ENCODE measurements at places on chromosomes 3 and 15.

DNA sequence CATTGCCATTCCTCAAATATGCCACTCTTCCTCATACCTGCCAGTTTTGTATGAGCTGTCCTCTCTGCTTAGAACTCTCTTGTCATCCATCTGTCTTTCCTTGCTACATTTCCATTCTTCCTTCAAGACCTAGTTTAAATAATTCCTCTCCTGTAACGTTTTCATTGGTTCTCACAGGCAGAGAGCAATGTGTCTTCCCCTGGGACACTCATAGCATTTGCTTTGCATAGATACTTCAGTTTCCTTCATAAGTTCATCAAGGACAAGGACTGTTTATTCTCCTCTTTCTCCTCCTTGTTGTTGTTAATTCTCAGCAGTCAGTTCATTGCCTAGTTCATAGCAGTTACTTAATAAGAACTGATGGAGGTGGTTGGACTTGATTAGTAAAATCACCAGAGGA, 10.5 kb downstream of the NR2C2 start:
- DNase-seq: no peak

GRCh38 chr3:169822091-169822490, 9.4 kb upstream of the LRRC34 start:
- no peak for DNase-seq

DNA sequence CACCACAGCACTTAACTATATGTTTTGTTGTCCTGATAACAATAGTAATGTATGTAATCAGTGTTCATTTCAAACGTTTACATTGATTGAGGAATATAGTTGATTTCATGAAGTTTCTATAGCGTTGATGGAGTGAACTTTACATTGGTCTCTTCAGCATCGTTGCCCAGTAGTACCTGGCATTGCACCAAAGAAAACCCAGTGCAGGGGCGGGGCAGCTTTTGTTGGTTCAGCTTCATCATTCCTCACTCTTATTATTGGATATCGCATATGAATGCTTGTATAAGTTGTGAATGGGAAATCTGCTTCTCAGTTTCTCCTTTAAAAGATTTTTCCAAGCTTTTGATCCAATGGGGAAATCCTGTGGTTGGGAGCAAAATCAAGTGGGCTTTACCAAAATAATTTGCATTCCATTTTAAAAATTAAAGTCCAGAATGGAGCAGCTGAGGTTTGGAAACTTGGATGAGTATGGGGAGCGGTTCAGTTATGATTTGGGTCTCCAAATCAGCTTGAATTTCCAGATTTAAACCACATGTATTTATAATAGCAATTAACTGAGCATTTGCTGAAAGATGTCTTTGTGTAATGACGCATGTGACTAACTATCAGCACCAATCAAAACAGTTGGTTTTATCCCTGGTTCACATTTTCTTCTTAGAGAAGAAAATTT, 213.7 kb downstream of the ALCAM start:
- DNase-seq: no peak

DNA sequence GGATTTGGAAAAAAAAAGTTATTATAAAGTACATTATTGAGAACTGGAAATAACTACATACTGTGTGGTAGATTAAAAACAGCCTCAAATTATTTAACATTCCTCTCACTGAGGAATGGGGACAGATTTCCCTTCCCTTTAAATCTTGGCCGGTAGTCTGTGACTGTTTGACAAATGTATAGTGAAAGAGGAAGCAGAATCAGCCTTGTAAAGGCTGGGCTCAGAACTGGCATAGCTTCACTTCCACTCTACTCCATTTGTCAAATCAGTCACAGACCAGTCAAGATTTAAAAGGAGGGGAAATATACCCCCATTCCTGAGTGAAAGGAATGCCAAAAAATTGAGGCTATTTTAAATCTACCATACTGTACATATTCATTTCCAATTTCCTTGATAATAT, 18.2 kb upstream of the B4GALT4 start:
- no peak for DNase-seq

- DNase-seq: no peak
Measured at GRCh38 chr15:87322265-87322664, 934.3 kb downstream of the NTRK3 start.

DNA sequence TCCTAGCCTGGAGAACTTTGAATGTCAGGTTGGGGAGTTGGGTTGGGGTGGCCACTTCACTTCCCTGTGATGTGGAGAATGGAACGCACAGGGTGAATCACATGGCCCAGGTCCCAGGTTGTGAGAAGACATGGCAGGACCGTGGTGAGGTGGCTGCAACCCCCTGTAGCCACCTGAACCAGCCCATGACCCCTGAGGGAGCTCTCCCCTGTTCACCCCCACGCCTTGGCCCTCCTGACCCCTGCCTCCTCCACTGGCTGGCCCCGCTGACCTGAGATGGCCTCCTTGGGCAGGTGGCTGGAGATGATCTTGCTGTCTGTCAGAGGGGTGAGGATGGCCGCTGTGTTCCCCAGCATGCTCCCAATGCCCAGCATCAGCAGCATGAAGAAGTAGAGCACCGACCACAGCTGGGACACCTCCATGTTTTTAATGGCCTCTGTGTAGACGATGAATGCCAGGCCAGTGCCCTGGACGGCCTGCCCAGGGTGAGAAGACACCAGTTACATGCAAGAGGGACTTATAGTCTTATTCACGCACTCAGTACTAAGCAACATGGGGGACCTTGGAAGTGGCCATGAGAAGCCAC, 31.0 kb downstream of the SLC6A20 start:
- DNase-seq: no peak

DNA sequence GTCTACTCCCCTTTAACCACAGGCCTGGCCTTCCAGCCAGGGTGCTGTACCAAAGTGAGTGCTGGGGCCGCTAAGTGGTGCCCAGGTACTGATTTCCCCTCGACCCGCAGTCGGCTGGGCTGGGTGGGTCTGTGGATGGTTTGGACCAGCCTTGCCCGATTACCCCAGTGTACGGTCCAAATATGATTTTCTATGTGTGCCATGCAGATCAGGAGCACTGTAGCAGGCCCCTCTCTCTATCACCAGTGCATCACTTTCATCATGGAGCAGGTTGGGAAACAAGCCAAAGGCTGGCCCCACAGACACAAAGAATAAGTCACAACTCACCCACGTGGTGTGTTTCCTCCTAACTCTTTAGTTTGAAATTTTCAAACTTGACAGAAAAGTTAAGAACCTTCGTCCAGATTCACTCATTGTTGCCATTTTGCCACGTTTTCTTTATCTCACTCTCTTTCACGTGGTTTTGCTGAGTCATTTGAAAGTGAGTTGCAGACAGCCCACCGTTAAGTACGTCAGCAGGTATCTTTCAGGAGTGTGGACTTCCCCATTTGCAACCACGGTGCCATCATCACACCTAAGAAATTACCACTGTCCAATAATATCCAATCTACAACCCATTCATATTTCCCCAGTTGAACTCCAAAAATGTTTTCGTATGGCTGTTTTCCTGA, 37.0 kb downstream of the ZNF710 start:
- no peak for DNase-seq

- no peak for DNase-seq
Measured at GRCh38 chr15:41919954-41920538, 26.2 kb upstream of the SPTBN5 start.

DNA sequence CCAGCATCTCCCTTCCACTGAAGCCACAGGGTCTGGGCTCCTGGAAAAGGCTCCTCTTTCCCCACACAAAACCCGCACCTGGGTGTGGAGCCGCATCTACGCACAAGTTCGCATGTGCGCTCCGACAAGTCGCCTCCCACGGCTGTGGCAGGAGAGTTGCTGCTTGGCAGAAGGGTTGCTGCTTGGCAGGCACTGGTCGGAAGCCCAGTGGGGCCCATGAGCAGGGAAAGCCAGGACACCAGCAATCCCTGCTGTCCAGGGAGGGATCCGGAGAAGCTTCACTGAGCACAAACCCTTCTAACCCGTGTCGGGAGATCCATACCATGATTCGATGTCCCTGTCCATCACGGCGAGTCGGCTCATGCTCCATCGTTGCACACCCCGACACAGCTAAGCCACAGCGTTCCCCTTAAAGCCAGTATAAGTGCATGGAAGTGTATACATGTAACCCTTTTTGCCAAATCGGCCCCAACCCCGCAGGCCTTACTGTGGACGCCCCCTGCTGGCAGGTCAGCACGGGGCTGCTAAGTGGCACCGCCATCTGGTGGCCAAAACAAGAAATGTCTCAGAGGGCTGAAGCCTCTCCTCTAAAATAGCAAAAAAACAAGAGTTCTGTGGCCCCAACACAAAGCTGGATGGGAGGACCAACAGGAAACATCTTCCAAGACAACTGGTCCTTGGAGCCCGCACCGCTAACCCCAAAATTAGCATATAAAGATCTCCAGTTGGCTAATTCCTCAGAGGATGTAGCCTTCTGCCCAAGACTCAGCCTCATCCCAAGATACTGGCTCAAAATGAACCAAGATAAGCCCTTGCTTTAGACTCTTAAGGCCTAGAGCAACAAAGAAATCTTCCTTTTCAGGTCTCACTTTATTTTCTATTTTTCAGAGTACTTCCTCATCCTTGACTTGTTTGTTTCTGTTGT, 8.3 kb downstream of the ANKRD63 start:
- DNase-seq: no peak

DNA sequence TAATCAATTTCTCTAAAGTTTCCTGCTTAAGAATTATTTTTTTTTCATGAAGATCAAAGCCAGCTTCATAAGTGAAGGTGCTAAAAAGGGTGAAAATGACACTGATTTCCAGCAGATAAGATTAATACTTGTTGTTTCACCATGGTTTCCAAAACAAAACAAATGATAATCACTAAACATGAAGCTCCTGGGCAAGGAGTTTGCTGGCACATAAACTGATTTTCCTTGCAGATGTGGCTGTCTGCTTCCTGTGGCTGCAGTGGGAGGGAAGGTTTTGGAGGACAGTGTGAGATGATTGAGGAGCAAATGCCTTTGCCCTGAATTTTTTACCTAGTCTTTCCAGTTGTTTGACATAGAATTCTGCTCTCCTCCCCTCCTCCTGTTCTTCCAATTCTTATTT, 228.8 kb downstream of the DIPK2A start:
- no peak for DNase-seq

DNA sequence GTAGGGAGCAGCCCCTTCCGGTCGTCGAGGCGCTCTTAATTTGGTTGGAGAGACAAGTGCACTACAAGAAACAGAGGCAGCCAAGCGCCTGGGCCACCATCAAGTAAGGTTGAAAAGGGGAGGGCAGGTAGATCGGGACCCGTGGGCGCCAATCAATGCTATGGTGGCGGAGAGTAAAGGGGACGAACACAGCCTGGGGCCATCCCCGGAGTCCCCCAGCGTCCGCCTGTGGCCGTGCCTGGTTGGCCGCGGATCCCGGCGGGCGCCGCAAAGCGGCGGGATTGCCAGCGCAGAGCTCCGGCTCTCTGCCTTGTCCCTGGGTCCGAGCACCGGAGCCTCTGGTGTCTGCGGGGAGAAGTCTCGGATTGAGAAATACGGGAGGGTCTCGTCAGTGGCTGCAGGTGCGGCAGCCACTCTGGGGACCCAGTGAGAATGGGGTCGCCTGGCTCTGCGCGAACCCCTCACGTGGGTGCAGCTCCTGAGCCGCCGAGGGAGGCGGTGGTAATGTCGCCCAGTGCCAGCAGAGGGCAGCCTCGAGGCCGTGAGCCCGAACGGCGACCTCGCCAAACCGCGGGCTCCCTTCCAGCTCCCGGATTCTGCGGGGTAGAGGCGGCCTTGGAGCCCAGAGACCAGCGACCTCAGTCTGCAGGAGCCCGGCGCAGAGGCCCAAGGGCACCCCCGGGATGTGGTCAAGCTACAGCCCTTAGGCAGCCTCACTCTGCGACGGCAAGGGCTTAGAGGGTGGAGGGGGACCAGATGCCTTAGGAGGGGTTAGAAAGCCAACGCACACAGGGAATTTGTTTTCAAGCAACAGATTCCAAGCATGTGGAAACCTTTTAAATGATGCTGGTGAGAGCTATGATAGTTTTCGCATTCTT, 10.8 kb downstream of the FOXL2 start:
- DNase-seq: no peak

- DNase-seq: no peak
Measured at GRCh38 chr3:41845826-41846225, 116.1 kb downstream of the ULK4 start.

GRCh38 chr3:87461036-87461435, 184.7 kb upstream of the POU1F1 start:
- DNase-seq: no peak

GRCh38 chr3:177579419-177579818, 382.1 kb upstream of the TBL1XR1 start:
- no peak for DNase-seq

- no peak for DNase-seq
Measured at GRCh38 chr3:195008816-195009215, 262.1 kb downstream of the XXYLT1 start.

DNA sequence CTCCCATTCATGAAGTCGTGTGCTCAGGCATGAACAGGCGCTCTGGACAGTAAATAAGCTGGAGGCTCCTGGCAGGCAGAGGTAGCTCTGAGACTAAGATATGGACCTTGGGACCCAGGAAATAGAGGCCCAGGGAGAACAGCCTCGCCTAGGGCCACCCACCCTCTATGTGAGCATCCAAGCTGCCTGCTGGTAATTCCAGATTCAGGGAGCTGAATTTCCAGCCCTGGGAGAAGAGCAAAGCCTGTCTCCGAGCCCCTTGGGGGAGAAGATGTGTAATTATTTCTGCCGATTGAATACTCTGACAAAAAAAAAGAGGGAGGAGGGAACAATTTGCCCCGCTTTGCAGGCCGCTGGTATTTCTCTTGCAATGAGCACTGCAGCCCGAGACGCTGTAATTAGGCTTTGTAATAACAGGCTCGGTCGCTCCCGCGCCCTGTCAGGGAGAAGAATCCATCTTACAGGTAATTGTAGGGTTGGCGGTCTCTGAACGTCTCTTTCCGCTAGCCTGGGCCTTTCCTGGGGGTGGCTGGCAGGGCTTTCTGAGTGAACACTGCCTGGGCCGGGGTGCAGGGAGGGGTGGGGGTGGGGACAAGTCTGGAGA, 131.5 kb downstream of the WNT7A start:
- no peak for DNase-seq

- peak; percentile 83 for DNase-seq
Measured at GRCh38 chr3:71905426-71905825, 120.5 kb upstream of the PROK2 start.

- no peak for DNase-seq
Measured at GRCh38 chr15:76181705-76182107, 121.9 kb downstream of the TMEM266 start.

DNA sequence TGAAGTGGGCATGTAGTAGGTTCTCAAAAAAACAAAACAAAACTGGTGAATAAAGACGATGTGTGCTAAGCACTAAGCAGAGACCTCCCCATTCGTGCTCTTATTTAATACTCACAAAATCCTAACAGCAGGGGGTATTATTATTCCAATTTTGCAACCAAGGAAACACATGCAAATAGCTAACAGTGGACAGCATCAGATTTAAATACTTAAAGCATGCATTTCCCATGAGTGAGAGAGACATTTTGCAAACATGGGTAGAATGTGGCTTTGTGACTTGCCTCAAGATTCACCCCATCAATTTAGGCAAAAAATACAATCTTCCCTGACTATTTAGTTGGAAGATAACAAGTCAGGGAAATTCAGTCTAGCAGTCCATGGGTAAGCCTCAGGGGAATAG, 946.2 kb upstream of the CFAP20DC start:
- DNase-seq: no peak

GRCh38 chr15:74625693-74626092, 10.1 kb downstream of the CLK3 start:
- no peak for DNase-seq
